ENCODE measurements at places on chromosomes 4 and X.

GRCh38 chrX:111394569-111394968 is 17.4 kb downstream of the DCX start:
- DNase-seq: no peak

- no peak for DNase-seq
Measured at GRCh38 chr4:118783887-118784286, 52.0 kb downstream of the SEC24D start.

- DNase-seq: no peak
Measured at GRCh38 chrX:46904626-46905025, 7.6 kb upstream of the JADE3 start.

DNA sequence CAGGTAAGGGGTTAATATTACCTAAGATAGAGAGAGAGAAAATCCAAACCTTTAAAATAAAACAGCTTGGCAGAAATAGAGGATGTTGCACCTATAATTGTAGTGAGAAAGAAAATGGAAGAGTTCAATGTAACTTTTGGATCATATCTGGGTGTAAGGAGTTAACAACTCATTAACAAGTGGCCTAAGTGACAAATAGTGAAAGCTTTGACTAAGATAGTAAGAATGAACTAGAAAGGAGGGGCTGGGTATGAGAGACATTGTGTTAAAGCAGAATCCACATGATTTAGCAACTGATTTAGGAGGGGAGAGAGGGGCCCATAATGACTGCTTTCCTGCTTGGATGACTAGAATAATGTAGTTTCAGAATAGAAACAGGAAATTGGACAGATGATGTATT is 761.0 kb downstream of the IL1RAPL1 start:
- DNase-seq: no peak

DNA sequence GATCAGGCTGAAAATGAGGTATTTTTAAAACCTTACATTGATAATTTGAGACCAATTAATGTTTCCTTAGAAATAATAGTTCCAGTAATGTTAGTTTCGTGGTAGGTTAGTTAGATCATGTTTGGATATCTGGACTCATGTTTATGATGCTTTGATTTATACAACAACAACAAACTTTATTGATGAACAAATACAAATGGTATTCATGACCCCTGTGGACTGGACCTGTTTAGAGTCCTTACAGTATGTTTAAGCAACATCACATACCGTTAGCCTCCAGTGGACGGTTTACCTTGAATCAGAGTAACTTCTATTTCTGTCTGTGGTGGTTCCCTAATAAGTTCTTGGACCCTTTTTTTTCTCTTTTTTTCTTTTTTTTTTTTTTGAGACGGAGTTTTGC is 18.0 kb downstream of the ZRSR2 start:
- no peak for DNase-seq

- DNase-seq: no peak
Measured at GRCh38 chrX:50805276-50805675, 8.7 kb downstream of the SHROOM4 start.

- DNase-seq: peak; percentile 37
Measured at GRCh38 chrX:135477576-135477975, 42.9 kb upstream of the INTS6L start.

DNA sequence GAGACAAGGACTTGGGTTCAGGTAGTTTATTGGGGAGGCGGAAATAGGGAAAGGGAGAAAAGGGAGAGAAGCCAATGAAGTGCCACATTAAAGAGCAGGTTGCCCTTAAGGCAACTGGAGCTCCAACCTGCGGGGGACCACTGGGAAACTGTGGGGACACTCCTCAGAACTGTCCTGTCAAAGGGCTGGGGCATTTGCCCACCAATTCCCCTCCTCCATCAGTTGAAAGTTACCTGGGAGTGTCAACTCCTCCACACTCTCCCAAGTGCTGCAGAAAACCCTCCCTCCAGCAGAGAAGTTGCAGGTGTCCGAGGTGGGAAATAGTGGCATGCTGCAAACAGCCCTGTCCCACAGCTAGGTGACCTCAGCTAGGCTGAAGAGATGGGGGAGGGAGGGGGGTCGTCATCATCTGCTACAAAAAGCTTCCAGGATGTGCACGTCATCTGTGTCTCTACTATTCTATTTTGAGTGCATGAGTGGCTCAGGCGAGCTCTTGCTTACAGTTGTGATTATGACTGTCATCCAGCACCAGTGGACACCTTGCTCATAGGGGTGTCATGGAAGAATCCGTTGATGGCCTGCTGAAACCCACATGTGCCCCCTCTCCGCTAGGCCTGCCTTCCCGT is 41.5 kb upstream of the XPNPEP2 start:
- no peak for DNase-seq

DNA sequence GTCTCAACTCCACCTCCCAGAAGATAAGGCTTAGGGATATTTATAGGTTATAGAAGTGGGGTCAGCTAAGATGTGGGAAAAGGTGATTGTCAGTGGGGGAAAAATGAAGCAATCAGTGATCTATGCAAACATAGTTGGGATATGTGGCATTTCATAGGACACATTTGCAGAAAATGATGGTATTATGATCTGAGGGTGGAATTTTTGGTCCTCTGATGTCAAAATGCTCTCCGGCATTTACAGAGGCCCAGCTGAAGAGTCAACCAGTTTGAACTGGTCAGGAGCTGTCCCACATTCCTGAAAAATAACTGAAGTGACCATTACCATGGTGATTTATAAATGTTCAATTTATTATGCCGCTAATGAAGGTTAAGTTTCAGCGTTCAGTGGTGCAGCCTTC is 12.2 kb upstream of the HPGD start:
- no peak for DNase-seq

DNA sequence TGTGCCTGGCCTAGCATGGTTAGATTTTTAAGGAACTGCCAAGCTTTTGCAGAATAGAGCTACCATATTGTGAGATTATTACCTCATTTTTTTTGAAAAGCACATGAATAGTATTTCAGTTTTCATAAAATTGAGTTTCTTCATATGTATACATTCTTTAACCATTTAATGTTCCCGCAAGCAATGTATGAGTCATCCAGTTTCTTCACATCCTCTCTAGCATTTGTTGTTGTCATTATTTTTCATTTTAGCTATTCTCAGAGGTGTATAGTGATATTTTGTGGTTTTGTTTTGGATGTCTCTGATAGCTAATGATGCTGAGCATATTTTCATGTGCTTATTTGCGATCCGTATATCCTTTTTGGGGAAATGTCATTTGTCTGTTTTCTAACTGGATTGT is 74.9 kb downstream of the GLUD2 start:
- DNase-seq: no peak

DNA sequence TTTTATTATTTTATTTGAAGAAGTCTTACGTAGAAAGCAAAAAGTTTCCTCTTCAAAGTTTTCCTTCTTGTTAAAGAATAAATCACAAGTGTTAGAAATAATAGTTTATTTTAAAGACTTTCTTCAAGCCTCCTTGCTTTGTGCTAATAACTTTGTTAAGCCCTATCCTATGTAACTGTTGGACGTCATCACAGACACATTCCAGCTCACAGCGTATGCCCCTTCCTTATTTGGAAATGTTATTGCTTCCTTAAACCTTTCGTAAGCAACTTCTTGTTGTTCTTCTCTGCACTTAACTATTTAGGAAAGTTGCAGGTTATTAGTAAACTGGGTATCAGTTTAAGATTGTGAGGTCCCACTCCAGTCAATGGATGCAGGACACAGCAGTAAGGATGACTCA is 7.6 kb upstream of the SRD5A3 start:
- no peak for DNase-seq

DNA sequence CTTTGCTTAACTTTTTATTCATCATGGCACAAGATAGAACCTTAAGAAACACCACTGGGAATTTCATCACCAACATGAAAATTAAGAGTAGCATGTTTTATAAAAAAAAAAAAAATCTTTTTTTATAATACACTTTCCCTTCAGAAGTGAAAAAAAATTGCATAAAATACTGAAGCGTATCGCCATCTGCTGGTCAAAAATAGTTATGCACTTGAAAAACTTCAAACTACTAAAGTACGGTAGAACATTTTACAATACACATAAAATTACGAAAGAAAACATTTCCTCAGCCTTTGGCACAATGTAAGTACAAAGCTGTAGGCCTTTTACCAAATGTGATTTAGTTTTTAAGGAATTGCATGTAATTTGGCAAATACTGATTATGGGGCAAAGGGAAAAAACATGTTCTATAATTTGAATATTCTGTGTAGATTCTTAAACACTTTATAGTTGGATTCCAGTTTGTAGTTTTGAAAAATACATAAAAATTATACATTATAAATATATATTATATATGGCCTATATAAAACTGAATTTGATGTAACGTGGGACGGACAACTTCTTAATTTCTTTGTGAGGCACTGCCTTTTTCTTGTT is 26.5 kb downstream of the HCCS start:
- no peak for DNase-seq

GRCh38 chr4:15506464-15506863 is 36.8 kb downstream of the CC2D2A start:
- no peak for DNase-seq

DNA sequence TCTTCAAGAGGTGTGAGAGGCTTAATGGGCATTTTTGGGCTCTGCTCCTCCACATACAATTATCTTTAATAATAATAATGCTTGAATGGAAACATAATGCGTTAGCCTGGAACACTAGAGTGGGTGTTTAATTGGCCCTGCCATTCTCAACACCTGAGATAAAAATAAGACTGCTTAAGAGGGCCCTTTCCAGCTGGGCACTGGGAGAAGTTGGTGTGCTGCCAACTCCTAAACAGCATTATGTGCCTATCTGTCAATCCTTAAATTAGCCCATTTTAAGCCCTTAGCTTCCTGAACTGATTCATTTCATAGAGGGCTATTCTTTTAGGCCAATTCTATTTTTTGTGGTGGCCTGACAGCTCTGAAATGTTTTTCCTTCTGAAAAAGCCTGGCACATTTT is 211.1 kb upstream of the ZIC3 start:
- DNase-seq: no peak

DNA sequence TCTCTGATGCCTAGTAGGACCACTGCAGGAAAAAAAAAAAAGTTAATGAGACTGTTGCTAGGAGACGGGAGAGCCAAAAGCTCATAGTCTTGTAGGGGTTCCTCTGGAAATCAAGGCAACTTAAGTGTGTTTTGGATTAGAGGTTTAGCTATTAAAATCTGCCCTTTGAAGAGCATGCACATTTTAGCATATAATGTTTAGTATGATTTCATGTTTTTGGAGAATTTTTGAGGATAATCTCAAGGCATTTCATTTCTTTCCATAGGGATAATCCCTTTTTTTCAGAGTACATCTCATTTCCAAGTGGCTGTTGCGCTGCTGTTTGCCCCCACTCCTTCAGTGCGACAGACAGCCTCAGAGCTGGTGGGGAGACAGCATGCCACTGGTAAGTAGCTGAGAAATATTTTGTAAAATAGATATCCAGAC is at the start of gene LINC00632:
Gene LINC00632 (plus strand): TSS at position 339 of the 426 bp plus-strand sequence.
- no peak for DNase-seq

DNA sequence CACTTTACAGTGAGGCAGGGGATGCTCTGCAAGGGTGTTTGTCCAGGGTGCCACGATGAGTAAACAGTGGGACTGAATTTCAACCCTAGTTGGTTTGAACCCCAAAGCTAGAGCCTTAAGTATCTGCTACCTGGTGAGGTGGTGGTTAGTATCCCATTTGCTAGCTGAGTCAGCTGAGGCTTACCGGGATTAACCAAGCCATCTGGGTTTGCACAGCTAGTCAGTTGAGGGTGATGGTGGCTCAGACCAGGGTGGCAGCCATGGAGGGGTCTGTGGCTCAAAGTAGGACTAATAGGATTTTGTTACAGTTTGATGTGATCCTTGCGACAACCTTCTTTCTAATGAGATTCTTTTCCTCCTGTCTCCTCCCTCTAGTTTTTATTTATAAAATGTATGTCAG is 1.9 kb downstream of the EVC start:
- no peak for DNase-seq

DNA sequence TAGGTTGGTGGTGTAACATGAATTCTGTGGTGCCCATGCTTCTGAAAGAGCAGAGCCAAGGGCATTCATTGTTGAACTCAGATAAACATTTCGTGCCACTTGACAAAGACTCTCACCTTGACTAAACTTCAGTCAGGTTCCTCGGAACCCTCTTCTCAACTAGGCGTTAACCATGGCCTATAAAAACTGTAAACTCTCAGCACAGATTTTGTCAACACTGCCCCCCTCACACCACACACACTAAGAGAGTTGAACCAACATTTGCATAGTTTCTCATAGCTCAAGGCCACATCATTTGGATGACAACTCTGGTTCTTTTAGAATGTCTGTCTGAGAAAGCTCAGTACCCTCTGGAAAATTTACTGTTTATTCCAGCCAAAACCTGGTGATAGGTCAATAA is 28.1 kb downstream of the CASP6 start:
- no peak for DNase-seq

Data from DND-41 (cell line).